ENCODE measurements at places on chromosomes 12 and 14.
A peak's percentile ranks its signal among the peaks of the same experiment; 100 is the strongest.

DNA sequence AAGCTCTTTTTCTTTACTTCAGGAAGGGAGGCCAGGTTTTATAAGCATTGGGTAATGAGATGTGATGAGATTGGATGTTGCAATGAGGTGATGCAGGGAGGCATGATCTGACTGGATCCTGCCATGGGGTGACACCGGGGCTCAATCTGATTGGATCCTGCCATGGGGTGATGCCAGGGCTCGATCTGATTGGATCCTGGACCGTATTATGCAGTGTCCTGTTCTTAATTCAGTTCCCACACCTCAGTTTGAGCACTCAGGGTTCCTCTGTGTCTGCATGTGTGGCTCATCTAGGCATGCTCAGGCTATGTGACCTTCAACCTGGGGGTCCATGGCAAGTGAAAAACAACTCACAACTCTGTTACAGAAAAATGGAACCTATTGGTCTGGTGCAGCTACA lies 166.4 kb downstream of the SLC15A4 start:
- no peak for DNase-seq

GRCh38 chr12:14630793-14631192 lies 63.1 kb upstream of the PLBD1 start:
- no peak for DNase-seq

DNA sequence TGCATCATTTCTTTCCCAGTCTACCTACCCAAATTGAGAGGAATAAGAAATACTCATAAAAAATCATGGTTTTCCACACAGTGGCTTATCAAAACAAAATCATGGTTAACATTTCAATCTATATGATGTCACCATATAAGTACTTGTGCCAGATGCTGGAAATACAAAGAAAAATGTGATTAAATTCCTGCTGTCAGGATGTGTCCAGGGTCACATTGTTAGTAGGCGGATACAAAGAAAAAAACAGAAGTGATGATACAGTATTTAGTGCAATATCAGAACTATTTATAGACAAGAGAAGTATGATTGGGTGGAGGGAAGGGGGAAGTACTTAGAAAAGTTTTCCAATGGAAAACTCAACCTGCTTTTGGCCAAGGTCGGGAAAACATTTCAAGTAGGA lies 47.0 kb upstream of the OR6J1 start:
- no peak for DNase-seq

GRCh38 chr12:53738406-53739213 lies 11.4 kb upstream of the CALCOCO1 start:
- no peak for DNase-seq

GRCh38 chr12:130031571-130032189 lies 127.9 kb upstream of the TMEM132D start:
- DNase-seq, result no peak

DNA sequence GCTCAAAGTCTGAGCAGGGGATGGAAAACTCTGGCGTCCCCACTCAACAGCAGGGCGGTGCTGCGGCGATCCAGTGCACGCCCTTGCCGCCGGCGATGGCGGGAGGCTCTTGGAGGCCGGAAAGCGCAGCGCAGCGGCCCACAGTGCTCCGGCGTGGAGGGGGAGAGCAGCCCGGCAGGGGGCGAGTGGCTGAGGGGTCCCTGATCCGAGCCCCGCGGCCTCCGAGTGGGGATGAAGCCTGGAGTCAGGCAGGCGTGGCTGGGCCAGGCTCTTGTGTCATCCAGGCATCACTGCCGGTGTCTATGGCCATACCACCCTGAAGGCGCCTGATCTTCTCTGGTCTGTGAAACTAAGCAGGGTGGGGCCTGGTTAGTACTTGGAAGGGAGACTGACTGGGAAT lies 183.1 kb downstream of the ALG10 start:
- no peak for DNase-seq

- peak; percentile 97 for DNase-seq
Measured at GRCh38 chr12:57726151-57726883, 12.2 kb downstream of the AGAP2 start.

- DNase-seq, result no peak
Measured at GRCh38 chr12:65568517-65568916, 255.8 kb upstream of the HMGA2 start.

GRCh38 chr14:20697273-20698017 lies 8.9 kb downstream of the ANG start:
- no peak for DNase-seq

- DNase-seq, result no peak
Measured at GRCh38 chr12:31773223-31773750, 44.5 kb upstream of the AMN1 start.

DNA sequence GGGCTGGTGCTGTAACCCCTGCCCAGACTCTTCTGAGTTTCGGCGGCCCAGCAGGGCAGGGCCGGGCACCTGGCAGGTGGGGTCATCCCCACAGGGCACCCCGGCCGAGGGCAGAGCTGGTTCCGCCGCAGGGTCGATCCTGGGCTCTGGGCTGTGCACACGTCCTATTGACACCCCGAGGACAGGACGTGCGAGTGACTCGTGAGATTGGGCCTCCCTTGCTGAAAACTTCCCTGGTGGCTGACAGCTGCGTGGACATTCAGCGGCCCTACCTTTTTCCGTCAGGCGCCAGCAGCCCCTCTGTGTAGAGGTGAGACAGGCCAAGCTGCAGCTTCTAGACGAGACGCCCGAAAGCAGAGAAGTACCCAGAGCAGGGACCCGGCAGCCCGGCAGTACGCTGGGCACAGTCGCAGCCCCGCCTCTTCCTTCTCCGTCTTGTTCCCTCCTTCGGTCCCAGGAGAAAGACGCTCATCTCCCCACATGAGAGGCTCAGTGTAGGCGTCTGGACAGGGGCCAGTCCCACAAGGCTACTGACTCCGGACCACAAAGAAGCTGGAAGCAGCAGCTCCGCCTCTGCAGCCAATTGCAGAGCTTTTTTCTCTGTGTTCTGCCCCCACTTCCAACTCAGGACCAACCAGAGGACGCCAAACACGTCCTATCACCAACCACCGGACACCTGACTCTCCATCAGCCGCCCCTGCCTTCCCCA lies at the start of gene LRCOL1:
Gene LRCOL1, minus strand, starts transcription at position 532 of the 709 bp plus-strand sequence. CDS start 4,331 bp downstream, outside the sequence.
- DNase-seq, result no peak

DNA sequence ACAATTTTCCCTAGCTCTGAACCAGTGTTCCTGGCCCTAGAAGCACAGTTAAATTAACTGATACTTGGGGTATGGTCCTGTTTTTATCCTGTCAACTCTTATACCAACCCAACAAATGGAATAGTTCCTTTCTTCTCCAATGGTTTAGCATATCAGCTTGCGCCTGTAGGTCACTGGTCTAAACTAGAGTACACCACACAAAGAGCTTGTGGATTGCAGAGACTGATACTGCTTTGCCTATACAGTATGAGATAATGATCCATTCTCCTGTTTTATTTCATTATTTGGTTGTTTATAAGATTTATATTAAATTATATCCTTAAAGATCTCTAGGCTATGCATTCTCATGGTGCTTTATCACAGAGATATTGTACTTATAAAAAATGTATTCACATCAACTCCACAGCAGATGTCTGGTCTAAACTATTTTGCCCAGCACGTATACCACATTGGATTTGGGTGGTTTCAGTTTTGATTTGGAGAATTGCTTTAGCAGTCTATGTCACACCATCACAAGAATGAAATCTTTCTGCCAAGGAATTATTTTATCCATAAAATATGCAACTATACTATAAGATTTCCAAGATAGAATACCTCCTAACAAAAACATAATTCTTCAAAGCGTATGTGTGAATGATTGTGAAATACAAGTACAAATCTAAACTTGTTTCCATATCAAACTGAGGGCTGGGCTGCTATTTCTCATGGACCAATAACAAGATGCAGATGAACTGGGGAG lies 142.1 kb downstream of the SLC16A7 start:
- DNase-seq, result no peak

- no peak for DNase-seq
Measured at GRCh38 chr14:49622022-49622607, 1.5 kb downstream of the MGAT2 start.
